Lung microvascular endothelial cell (primary cell): ENCODE measurements at places on chromosomes 7 and 10. TPM values are rescaled to one million over a fixed set of nuclear protein-coding genes. Genes with fewer than 3 reads are reported as not detected.

The NKX6-2 gene
- not detected in 2 replicates for total RNA-seq

The ZNF853 gene
- 1.1 and 4.8 TPM in 2 replicates for total RNA-seq

The SAMD8 gene
- 19.6 and 25.8 TPM in 2 replicates for total RNA-seq

The IKZF1 gene
- total RNA-seq: under 0.01 TPM in 2 replicates

The OR13A1 gene
- not detected in 2 replicates for total RNA-seq

The FAM25A gene
- total RNA-seq: not detected in 2 replicates

The GAD2 gene
- not detected in 2 replicates for total RNA-seq

The LIPF gene
- not detected in 2 replicates for total RNA-seq

The CACNB2 gene
- not detected in 2 replicates for total RNA-seq

The XRCC2 gene
- 1.2 and 1.7 TPM in 2 replicates for total RNA-seq

The AZGP1 gene
- total RNA-seq: not detected in 2 replicates

The DYNC1I1 gene
- 3.9 and 18.3 TPM in 2 replicates for total RNA-seq

The OR6B1 gene
- total RNA-seq: not detected in 2 replicates

The C7orf57 gene
- total RNA-seq: not detected in 2 replicates

The AS3MT gene
- 0.60 and 0.65 TPM in 2 replicates for total RNA-seq

The TCERG1L gene
- not detected in 2 replicates for total RNA-seq

The HOXA5 gene
- total RNA-seq: 5.8 and 7.0 TPM in 2 replicates

The UCN3 gene
- total RNA-seq: not detected in 2 replicates

The NCAPG2 gene
- 5.6 and 9.6 TPM in 2 replicates for total RNA-seq

The TMEM72 gene
- not detected in 2 replicates for total RNA-seq

The TMEM26 gene
- under 0.01 TPM in 1 of 2 replicates, not detected in the other for total RNA-seq

The MMD2 gene
- not detected in 2 replicates for total RNA-seq

The CYP3A7 gene
- not detected in 2 replicates for total RNA-seq

The HSPA12A gene
- total RNA-seq: 0.44 and 0.79 TPM in 2 replicates

The SLC18A3 gene
- not detected in 2 replicates for total RNA-seq

The ZFAND4 gene
- total RNA-seq: 2.6 and 5.2 TPM in 2 replicates

The PTF1A gene
- not detected in 2 replicates for total RNA-seq

The CCDC6 gene
- 12.7 and 14.6 TPM in 2 replicates for total RNA-seq

The AKR1D1 gene
- not detected in 2 replicates for total RNA-seq

The MPP7 gene
- total RNA-seq: 1.3 and 21.6 TPM in 2 replicates
